PC-9 (cell line): ENCODE measurements at places on chromosomes 7 and 10. TPM values are rescaled to one million over a fixed set of nuclear protein-coding genes. Genes with fewer than 3 reads are reported as not detected.

GRCh38 chr10:49053053-49053997 lies 62.0 kb downstream of the VSTM4 start:
- no peak for DNase-seq

GRCh38 chr10:102627736-102628293 lies 16.5 kb upstream of the TRIM8 start:
- DNase-seq, result no peak

- DNase-seq, result no peak
These were observed 37.8 kb downstream of the HHEX start for GRCh38 chr10:92727550-92727949.

DNA sequence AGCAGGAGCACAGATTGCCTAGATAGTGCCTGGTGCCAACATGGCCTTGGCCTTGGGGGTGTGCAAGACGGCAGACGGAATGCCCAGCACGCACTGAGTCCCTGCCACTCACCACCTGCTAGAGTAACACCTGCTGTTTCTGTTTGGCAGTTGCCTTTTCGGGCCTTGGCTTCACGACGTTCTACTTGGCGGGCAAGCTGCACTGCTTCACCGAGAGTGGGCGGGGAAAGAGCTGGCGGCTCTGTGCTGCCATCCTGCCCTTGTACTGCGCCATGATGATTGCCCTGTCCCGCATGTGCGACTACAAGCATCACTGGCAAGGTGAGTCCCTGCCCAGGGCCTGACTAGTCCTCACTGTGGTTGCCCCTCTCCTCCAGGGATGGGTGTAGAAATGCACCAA lies 118.0 kb downstream of the PLPP4 start:
- no peak for DNase-seq

DNA sequence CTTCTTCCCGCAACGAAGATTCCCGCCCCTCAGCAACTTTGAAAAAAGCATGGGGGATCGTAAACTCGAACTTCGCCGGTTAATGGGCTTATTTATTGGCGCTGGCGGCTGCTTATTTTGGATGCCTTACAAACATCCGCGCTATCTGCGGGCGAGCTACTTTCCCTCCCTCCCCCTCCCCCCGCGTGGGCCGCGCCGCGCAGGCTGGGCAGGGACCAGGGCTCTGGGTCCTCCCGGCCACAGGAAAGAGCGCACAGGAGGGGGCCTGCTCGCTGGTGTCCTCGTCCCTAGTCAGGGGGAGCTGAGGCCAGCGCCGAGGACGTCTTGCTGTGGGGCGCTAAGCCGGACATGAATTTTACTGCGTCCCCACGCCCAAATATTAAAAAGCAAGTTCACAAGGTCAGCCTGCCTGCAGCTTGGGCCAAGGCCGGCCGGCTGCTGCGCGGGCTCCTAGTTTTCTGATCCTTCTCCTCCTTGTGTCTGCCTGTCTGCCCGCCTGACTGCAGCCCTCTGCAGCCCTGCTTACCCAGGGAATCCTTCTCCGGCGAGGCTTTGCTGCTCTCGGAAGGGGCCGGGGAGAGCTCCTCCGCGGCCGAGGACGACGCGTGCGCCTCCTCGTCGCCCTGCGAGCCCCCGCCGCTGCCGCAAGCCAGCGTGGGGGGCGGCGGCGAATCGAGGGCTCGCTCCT lies 1.2 kb downstream of the HOXA10 start:
- no peak for DNase-seq

Gene SMARCD3
- total RNA-seq, result 4.6 and 5.7 TPM in 2 replicates

Gene OR13A1
- total RNA-seq, result 0.15 TPM in 1 of 2 replicates, not detected in the other
